GM19239 (cell line): ENCODE measurements at places on chromosomes 11 and 22.
A peak's percentile ranks its signal among the peaks of the same experiment; 100 is the strongest.

DNA sequence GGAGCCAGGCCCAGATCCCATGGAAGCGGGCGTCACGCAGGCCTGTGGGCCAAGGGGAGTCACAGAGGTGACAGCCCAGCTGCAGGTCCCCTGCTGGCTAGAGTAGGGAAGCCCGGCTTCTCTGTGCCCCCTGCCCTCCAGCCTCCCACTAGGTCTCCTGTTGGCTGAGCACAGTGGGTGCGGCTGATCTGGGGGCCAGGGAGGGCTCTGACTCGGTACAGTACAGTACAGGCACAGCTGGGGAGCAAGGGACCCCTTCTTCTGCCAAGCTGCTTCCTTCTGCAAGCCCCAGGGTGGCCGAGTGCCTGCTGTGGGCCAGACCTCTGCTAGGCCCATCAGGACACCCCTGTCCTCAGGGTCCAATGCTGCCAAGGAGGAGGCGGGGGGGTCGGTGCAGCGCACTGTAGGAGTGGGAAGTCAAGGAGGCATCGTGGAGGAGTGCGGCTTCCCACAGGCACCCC is 10.1 kb downstream of the SUSD2 start:
- no peak for DNase-seq

DNA sequence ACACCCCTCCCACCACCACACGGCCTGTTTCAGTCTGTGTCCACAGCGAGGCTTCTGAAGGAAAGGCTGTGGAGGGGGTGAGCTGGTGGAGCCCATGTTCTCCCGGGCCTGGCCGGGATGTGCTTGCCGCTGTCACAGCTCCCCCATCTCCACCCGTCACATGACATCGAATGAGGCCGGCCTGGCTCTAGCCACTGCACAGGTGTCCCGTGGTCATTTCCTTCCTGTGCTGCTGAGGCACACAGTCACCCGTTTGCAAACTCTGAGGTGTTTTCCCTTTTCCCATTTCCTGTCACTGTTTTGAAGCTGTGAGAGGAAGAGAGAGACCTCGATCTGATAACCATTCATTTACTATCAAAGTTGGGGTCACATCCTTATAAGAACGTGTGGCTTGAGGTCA is 55.7 kb upstream of the CLDN5 start:
- peak; percentile 34 for DNase-seq

GRCh38 chr11:114130629-114131277 is 71.2 kb downstream of the ZBTB16 start:
- DNase-seq = no peak

DNA sequence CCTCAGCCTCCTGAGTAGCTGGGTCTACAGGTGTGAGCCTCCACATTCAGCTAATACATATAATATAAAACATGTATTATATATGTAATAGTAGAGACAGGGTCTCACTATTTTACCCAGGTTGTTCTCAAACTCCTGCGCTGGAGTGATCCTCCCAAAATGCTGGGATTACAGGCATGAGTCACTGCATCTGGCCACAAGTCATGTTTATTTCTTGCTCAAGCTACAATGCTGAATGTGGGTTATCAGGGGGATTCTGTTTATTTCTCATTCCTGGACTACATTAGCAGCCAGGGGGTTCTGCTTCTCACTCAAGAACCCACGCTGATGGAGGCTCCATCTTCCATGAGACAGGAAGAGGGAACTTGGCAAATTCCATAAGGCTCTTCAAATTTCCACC is 24.8 kb downstream of the FOLR3 start:
- no peak for DNase-seq

- DNase-seq = no peak
Observed at GRCh38 chr22:27472975-27473374, 328.6 kb downstream of the MN1 start.

DNA sequence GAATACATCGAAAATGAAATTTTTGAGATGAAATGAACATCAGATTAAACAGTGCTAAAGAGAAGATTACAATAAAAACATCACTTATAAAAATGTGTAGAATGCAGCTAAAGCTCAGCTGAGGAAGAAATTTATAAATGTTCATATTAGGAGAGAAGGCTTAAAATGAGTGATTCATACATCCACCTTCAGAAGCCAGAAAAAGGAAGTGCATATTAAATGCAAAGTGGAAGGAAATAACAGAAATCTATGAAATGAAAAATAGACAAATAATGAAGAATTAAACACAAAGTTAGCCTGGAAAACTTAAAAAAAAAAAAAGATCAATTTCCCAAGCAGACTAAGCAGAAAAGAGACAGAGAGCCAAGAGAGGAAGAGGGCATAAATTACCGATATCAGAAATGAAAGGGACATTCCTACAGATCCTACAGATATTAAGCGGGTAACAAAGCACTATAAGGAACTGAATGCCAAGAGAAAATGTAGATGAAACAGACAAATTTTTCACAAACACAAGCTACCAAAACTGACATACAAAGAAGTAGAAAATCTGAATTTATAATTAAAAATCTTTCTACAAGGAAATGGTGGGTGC is 7.2 kb upstream of the MOB2 start:
- no peak for DNase-seq

DNA sequence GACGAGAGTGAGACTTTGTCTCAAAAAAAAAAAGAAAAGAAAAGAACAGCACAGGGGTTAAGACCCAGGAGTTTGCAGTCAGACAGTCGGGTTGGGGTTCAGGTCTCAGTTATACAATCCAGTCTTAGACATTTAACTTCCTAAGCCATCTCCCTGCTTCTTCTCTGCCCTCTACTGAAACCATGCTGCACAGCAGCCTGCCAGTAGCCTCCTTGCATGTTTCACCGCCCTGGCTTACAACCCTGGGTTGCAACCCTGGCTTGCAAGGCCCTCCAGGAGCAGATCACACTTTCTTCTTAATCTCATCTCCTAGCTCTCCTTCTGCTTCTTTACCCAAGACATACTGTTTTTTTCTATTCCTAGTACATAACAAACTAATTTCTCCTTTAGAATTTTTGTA is 5.9 kb upstream of the B3GAT3 start:
- no peak for DNase-seq

- no peak for DNase-seq
Observed at GRCh38 chr11:120324932-120325810, at the start of gene TLCD5. Gene TLCD5 (plus strand): TSS chr11:120325299. CDS start chr11:120327442, 2,143 bp downstream.

GRCh38 chr11:11622340-11622706 is 518 bp upstream of the GALNT18 start:
- DNase-seq = no peak

DNA sequence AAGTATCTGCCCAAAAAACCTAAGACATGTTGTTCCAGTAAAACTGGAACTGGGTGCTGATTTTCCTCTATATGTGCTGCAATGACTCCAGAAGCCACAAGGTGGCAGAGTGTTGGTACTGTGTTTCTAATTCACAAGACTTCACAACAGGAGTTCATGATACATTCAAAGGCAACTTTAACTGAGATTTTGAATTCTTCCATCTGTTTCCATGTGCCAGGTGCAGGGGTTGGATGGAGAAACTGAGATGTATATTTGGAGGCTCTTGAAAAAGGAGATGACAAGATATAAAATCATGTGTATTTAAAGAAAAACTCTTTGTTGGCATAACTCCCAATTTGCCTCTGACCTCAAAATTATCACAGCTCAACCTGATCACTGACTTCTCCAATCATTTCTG is 1098.6 kb upstream of the CCDC90B start:
- DNase-seq = peak; percentile 2

DNA sequence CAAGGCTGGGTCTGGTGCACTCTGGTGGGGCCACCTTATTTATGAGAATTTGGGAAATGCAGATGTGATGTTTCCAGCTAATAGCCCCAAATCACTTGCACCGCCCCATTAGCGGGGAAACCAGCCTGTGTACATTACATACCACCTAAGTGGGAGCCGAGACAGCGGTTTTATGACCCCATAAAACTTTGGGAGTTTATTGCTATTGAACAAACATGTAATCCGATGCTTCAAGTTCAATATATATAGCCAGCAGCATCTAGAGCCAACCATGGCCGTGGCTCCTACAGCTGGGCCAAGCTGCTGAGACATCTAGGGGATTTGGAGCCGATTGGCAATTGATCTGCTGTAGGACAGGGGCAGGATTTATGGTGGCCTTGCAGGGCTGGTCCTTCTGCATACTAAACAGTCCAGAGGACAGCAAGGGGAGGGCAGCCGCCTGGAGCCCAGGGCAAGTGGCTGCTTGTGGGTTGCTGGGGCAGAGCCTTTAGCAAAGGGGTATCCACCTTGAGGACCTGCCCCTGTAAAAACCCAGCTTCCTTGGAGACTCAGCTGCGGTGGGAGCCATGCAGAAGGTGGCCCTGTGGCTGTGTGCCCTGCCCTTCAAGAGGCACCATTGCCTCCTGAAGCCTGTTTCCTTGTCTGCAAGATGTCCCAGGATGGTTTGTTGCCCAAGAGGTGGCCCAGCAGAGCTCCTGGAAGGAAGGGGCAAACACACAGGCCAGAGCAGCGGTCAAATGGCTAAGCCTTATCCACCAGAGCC is 47.9 kb upstream of the CCDC188 start:
- DNase-seq = no peak

GRCh38 chr11:8839957-8840945 is 70.7 kb upstream of the AKIP1 start:
- no peak for DNase-seq

DNA sequence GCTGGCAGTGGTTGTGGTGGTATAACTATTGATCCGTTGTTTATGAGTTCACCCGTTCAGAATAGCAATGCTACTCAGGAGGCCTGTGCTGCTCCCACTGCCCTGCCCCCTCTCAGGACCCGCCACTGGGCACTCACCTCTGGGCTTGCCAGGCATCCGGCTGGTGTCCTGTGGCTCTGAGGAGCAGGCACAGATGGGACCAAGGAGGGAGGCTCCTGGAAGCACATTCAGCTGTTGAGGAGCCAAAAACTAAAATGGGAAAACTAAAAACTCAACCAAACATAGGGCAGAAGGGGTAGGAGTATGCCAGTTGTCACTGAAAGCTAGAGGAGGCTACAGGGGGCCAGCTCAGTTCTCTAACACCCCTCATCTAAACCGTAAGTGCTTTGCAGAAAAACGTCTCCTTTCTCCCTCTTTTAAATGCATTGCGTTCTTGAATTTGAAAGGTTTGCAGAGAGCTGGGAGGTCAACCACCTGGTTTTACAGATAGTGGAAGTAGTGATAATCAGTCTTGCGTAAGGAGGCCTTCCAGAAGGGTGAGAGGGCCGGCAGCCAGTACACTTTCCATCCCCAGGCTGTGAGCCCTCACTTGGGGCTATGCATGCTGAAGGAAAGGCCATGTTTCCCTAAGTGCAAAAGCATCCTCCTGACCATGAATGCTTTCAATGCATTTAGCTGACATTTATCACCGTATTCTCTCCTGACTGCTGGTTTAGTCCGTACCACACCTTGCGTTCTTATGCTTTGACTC is 547.4 kb downstream of the NTM start:
- DNase-seq = no peak

DNA sequence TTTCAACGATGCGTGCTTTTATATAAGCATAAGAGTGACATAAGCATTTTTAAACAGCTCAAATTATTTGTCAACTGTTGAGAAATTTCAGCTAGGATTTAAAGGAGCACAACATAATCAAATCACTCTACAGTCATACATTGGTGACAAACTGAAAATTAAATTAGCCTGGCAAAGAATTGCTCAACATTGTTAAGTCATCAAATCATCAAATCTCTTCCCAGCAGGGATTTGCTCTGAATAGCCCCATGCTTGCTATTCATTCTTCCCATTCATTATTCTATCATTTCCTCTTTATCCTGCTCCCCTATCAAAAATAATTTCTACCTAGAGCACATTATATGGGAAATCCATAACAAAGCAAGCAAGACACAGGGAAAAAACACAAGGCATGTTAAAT is 198.7 kb upstream of the LUZP2 start:
- no peak for DNase-seq

GRCh38 chr11:46382646-46383403 is 1.4 kb downstream of the MDK start:
- no peak for DNase-seq

DNA sequence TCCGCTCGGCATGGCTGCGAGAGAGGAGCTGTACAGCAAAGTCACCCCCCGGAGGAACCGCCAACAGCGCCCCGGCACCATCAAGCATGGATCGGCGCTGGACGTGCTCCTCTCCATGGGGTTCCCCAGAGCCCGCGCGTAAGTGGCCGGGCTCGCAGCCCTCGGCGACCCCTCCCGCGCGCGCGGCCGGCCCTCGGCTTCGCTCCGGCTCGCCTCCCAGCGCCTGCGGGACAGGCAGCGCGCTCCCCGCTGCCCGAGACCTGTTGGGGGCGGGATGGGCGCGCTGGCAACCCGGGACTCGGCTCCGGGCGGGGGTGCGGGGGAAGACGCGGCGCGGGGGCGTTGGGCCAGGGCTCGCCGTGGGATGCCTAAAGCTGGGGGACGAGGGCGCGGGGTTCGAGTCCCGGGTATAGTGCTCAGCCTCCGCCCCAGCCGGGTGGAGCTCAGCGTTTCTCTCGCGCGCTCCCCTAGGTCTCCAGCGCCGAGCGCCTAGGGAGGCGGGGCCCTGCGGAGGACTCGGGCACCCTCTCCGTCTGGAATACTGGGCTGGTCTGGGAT is 630 bp downstream of the UBASH3B start:
- peak; percentile 30 for DNase-seq

DNA sequence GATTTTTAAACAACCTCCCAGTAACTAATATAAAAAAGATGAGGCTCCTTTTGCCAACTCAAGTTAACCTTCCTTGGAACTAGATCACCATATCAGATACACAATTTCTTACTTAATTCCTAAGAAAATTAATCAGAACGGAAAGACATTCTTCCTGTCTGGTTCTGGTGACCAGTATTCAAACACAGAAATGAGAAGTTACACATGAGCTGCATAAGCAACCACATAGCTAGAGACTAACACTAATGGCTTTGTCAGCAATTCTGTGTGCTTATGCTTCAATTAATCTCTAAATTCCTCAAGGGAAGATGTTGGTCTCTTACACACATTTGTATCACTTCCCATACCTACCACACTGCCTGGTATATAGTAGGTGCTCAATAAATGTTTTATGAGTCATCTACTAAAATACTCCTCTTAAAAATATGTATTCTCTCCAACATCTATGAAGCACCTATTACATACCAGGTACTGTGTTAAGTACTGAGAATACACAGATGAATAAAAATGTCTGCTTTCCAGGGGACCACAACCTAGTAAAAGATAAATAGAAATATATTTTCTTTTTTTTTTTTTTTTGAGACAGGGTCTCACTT is 54.5 kb downstream of the GAB2 start:
- DNase-seq = no peak

- no peak for DNase-seq
Observed at GRCh38 chr11:132464003-132464342, 1068.3 kb downstream of the OPCML start.

GRCh38 chr11:119120639-119121007 is 757 bp upstream of the HINFP start:
- DNase-seq = no peak
